ENCODE measurements at places on chromosomes 4 and X. TPM values are rescaled to one million over a fixed set of nuclear protein-coding genes. Genes with fewer than 3 reads are reported as not detected.
A peak's percentile ranks its signal among the peaks of the same experiment; 100 is the strongest.

DNA sequence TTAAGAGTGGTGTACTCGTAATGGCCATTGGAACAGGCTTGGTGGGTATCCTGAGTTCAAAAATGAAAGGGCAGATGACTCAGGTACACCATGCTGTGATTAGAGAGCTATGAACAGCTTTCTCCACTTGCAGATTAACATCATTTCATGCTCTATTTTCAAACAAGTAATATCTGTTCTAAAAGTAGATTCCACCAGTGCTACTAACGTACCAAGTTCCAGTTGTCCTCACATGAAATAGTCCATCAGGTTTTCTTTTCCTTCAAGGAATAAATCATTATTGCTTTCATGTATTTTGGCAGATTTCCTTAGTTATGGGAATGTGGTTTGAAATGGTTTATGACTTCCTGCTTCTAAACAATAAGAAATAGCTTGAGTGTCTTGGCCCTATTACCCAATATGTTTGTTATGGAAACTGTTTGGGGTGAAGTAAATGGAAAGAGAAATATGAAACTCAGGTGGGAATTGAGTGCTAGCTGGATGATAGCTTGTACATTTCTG lies 49.9 kb downstream of the PCDH7 start:
- no peak for DNase-seq

GRCh38 chr4:36241771-36242170 lies 2.5 kb downstream of the ARAP2 start:
- peak; percentile 58 for DNase-seq

GRCh38 chr4:44558031-44558605 lies 93.3 kb downstream of the YIPF7 start:
- DNase-seq, result no peak

DNA sequence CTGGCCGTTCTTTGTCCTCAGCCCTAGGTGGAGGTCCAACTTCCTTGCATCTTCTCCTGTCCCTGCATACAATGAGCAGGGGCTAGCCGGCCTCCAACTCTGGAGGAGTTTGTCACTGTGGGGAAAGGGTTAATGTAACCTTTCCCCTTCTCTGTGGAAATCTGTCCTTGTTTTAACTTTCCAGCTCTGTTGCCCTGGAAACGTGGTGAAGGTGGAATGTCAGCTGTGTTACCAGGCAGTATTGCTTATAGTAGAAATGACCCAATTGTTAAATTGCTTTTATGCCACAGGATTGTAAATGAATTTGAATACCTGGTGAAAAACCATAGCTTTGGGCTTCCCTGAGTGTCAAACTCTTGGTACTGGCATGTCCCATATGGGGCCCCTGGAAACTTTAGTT lies 131.6 kb upstream of the SCML1 start:
- no peak for DNase-seq

DNA sequence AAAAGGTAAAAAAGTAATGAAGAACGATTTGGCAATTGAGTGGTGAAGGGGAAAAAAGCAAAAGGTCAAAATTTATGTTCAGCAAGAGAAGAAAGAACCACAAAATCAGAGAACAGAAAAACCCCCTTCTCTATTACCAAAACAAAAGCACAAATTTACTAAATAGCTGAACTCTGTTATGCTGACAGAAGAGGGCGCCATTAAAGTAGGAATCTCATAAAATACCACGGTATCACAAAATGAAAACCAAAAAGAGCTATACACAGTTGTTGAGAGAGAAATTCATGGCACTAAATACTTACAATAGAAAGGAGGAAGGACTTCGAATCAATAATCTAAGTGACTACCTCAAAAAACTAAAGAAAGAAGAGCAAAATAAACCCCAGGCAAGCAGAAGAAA lies 69.6 kb upstream of the CXorf66 start:
- no peak for DNase-seq

NAP1L2 gene
- 19.1 TPM for total RNA-seq

AMTN gene
- total RNA-seq, result not detected

ZBED1 gene
- total RNA-seq, result 29.9 TPM

NOX1 gene
- not detected for total RNA-seq

BTK gene
- 1.6 TPM for total RNA-seq
